Hair follicular keratinocyte (primary cell): ENCODE measurements at places on chromosomes 3 and 15. TPM values are rescaled to one million over a fixed set of nuclear protein-coding genes. Genes with fewer than 3 reads are reported as not detected.

The ASTE1 gene
- 4.2 and 4.7 TPM in 2 replicates for total RNA-seq

The EOMES gene
- 1.9 and 2.7 TPM in 2 replicates for total RNA-seq

The KIF23 gene
- total RNA-seq, result 19.3 and 69.1 TPM in 2 replicates

The FOXB1 gene
- total RNA-seq, result not detected in 2 replicates

The PIERCE2 gene
- 1.1 and 3.5 TPM in 2 replicates for total RNA-seq

The THRB gene
- total RNA-seq, result 0.84 and 3.0 TPM in 2 replicates

The ARL13B gene
- 6.7 and 8.4 TPM in 2 replicates for total RNA-seq

The ASB14 gene
- total RNA-seq, result not detected in 2 replicates

The ACAN gene
- not detected in 2 replicates for total RNA-seq

The COPS2 gene
- 35.8 and 38.8 TPM in 2 replicates for total RNA-seq

The ITGB5 gene
- 92.5 and 103 TPM in 2 replicates for total RNA-seq

The EPHB3 gene
- 4.2 and 6.7 TPM in 2 replicates for total RNA-seq

The DNAJB8 gene
- total RNA-seq, result not detected in 2 replicates

The RMDN3 gene
- total RNA-seq, result 13.6 and 18.5 TPM in 2 replicates

The GOLGA6L24 gene
- total RNA-seq, result not detected in 2 replicates

The GPR149 gene
- total RNA-seq, result not detected in 2 replicates

The ZNF80 gene
- total RNA-seq, result not detected in 2 replicates

The RLBP1 gene
- not detected in 2 replicates for total RNA-seq

The SCN5A gene
- under 0.01 and 0.04 TPM in 2 replicates for total RNA-seq

The RETNLB gene
- not detected in 2 replicates for total RNA-seq

The LRRIQ4 gene
- total RNA-seq, result not detected in 2 replicates

The CKMT1A gene
- 89.3 and 94.9 TPM in 2 replicates for total RNA-seq

The AADAC gene
- total RNA-seq, result not detected in 2 replicates

The GMNC gene
- total RNA-seq, result not detected in 2 replicates

The ABHD17C gene
- 9.2 and 9.7 TPM in 2 replicates for total RNA-seq

The TICRR gene
- total RNA-seq, result 3.9 and 8.9 TPM in 2 replicates

The OR5K2 gene
- not detected in 2 replicates for total RNA-seq

The LARP6 gene
- 21.0 and 37.9 TPM in 2 replicates for total RNA-seq

The FGF12 gene
- 0.31 and 0.61 TPM in 2 replicates for total RNA-seq

The AP3B2 gene
- 0.78 and 1.2 TPM in 2 replicates for total RNA-seq

The CAND2 gene
- total RNA-seq, result 0.46 and 1.0 TPM in 2 replicates

The CCNB2 gene
- 33.3 and 95.3 TPM in 2 replicates for total RNA-seq

The ANKRD63 gene
- total RNA-seq, result not detected in 2 replicates

The MASP1 gene
- total RNA-seq, result 0.23 TPM in 1 of 2 replicates, not detected in the other
